Iris pigment epithelial cell (primary cell): ENCODE measurements at places on chromosomes 6 and 20.

DNA sequence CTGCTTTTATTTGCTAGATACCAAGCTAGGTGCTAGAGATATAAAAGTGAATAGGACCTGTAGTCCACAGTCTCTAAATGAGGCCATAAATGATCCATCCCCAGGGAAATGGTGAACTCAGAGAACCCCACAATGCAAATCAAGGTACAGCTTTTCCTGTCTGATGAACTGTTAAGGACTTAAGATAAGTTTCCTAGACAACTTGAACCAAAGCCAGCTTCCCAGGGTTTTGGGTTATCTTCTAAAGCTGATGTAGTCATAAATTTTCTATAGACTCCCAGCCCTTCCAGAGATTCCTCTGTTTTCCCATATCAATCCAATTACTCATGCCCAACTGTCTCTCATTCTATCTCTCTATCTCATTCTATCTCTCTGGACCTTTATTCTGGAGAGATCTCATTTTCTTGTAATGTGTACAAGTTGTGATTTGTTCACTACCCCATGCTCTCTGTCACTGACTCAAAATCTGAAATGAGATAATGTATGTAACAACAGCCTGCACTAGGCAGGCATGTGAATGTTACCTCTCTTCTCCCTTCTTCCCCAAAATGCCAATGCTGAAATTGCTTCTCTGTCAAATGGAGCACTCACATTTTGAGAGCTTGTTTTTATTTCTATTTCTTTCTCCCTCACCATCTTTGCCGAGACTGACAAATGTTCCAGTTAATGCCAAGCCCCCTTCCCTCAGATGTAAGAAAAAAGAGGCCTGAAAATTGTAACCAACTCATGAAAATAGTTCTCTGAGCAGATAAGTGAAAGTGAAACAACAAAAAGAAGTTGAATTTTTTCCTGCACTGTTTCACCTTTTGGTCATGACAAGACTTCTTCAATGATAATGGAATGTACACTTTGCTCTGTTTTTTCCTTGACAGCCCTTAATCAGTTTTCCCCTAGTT, 279.9 kb downstream of the SLC35F1 start:
- peak; percentile 1 for DNase-seq

GRCh38 chr6:128370072-128370471, 150.3 kb downstream of the PTPRK start:
- peak; percentile 68 for DNase-seq

DNA sequence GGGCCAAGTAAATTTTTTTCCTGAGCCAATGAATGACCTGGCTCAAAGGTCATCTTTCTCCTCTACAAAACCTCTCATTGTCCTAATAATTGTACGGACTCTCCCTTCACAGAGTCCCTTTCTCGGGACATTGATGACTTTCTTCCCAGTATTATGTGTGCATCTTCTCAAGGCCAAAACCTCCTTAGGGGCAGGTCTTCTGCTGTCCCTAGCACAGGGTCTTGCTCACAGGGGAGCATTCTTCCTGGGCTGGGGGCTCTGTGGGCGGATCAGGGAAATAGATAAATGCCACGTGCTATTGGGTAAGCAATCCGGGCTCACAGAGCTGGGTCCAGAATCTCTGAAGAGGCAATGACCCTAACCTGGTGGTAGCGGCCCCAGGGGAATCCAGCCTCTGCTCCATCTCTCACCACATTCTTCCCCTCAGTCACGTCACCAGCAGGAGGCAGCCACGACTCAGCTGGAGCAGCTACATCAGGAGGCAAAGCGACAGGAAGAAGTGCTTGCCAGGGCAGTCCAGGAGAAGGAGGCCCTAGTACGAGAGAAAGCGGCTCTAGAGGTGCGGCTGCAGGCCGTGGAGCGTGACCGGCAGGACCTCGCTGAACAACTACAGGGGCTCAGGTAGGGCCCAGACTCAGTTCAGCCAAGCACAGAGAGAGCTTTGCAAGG, 23.5 kb downstream of the CEP250 start:
- DNase-seq = peak; percentile 12

- peak; percentile 63 for DNase-seq
These were observed 169.8 kb downstream of the PTPRK start for GRCh38 chr6:128350416-128351254.

GRCh38 chr6:113640051-113640450, 217.1 kb upstream of the MARCKS start:
- no peak for DNase-seq

GRCh38 chr6:67790569-67790968, 844.5 kb upstream of the ADGRB3 start:
- DNase-seq = no peak

GRCh38 chr20:37315452-37316110, 26.1 kb downstream of the MANBAL start:
- no peak for DNase-seq

DNA sequence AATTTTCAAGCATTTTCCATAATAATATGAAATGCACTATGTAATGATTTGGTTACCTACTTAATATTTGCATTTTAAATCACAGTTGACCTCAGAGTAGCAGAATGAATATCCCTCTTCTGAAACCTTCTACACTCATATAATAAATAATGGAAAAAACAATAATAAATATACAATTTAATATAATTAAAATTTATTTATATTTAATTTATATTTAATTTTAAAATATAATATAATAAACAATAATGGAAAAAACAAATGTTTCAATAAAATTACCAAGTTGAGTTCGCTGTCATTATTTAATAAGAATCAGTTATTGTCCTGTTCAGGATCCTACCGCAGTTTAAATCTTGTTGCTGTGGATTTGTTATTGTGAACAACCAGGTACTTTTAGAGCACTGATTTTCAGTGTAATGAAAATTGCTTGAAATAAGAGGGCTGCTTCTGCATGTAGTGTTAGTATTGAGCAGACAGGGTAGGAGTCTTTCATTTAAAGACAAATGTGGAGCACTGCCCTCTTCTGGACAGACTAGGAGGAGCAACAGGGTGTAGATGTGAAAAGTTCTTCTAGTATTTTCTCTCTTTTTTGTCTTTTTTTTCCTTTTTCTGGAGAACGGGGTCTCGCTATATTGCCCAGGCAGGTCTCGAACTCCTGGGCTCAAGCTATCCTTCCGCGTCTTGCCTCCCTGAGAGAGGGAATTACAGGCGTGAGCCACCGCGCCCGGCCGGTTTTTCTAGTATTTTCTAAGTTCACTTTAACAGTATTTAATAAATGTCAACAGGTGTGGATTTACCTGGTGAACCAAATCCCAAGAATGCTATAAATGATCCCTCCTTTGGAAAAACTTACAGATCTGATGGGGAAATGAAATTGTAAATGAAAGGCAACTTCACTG, 13.6 kb downstream of the TRAPPC3L start:
- DNase-seq = peak; percentile 78
